Amniotic epithelial cell (primary cell): ENCODE measurements at places on chromosomes 5 and 9.

DNA sequence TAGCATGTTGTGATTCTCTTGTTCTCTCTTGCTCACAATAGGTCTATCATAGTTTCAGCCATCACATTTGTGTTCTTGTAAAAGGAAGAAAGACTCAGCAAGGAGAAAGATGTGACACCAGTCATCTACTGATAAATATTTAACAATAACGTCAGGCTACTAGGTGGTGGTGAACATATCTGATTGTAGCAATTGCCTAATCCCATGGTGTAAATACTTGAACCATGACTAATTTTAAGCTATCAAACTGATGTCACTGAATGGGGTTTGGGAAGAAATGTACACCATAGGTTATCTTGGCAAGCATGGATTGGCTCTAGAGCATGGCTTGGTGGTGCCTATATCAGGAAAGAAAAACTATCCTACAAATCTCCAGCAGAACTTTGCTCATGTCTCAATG is 16.6 kb downstream of the DMRTA1 start:
- DNase-seq, result peak; percentile 11

- DNase-seq, result peak; percentile 33
Measured at GRCh38 chr5:78500028-78500427, 139.6 kb downstream of the SCAMP1 start.

DNA sequence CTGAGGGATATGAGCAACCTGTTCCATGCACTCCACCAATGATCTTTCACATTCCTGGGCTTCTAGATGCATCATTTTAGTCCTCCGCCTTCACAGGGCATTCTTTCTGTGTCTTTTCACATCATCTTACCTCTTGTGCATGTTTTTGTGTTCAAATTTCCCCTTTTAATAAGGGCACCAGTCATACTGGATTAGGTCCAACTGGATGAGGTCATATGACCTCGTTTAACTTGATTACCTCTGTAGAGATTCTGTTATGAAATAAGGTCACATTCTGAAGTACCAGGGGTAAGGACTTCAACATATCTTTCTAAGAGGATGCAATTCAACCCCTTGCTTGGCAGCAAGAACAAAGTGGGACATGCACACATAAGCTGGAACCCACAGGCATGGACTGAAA is 335.3 kb upstream of the TLE4 start:
- peak; percentile 44 for DNase-seq

DNA sequence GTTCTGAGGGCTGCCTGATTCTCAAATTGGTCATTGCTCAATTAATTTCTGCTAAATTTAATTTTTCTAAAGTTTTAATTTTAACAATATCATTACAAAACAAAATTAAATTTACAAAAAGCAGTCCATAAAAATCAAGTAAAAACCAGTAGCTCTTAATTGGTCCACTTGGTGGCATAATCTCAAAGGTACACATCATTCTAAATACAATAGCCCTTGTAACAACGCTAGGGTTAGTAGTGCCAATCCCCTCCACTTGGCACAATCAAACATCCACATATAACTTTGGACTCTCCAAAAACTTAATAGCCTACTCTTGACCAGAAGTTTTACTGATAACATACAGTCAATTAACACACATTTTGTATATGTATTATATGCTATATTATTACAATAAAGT is 1.9 kb upstream of the NDUFB6 start:
- DNase-seq, result no peak

- DNase-seq, result no peak
Measured at GRCh38 chr9:136757328-136757727, 715 bp downstream of the LCN8 start.

GRCh38 chr9:2709645-2710101 is 7.6 kb upstream of the KCNV2 start:
- DNase-seq, result no peak

GRCh38 chr5:168317096-168317520 is 25.7 kb downstream of the WWC1 start:
- DNase-seq, result no peak

- DNase-seq, result no peak
Measured at GRCh38 chr5:135238622-135239452, 160.2 kb downstream of the MACROH2A1 start.

- DNase-seq, result no peak
Measured at GRCh38 chr5:180373454-180373853, 20.3 kb upstream of the GFPT2 start.

- DNase-seq, result no peak
Measured at GRCh38 chr9:109164042-109164441, 3.0 kb downstream of the FRRS1L start.

DNA sequence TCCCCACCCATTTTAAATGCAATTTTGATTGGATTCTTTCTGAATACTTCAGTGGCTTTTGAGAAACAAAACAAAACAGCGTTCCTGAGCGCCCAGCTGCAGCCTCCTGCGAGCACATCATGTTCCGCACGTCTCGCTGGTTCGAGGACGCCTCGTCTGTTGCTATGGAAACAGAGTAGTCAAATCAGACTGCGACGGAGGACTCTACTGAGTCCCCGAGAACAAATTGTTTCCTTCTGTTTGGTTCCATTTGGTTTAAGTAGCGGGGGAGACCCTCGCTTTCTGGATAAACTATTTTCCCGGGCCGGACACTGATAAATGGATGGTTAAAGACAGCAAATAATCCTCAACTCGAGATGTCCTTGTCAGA is 69.0 kb downstream of the SLC28A3 start:
- peak; percentile 73 for DNase-seq

DNA sequence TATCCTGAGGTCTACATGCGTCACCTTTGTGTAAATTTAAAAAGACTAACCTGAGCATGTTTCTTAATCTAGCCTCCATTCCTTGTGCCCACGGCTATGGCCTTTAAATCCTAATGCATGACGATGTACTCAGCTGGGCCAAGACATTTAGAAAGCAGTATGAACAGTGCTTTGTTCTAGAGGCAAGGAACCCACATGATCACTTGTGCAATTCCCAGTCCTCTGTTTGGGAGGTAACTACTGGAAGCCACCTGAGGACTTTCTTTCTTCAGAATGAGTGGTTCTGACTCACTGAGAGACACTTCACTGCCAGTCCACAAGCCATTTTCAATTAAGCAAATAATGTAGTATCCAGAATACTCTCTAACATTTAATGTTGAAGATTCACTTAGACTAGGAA is 181.3 kb downstream of the RAB3C start:
- DNase-seq, result no peak

DNA sequence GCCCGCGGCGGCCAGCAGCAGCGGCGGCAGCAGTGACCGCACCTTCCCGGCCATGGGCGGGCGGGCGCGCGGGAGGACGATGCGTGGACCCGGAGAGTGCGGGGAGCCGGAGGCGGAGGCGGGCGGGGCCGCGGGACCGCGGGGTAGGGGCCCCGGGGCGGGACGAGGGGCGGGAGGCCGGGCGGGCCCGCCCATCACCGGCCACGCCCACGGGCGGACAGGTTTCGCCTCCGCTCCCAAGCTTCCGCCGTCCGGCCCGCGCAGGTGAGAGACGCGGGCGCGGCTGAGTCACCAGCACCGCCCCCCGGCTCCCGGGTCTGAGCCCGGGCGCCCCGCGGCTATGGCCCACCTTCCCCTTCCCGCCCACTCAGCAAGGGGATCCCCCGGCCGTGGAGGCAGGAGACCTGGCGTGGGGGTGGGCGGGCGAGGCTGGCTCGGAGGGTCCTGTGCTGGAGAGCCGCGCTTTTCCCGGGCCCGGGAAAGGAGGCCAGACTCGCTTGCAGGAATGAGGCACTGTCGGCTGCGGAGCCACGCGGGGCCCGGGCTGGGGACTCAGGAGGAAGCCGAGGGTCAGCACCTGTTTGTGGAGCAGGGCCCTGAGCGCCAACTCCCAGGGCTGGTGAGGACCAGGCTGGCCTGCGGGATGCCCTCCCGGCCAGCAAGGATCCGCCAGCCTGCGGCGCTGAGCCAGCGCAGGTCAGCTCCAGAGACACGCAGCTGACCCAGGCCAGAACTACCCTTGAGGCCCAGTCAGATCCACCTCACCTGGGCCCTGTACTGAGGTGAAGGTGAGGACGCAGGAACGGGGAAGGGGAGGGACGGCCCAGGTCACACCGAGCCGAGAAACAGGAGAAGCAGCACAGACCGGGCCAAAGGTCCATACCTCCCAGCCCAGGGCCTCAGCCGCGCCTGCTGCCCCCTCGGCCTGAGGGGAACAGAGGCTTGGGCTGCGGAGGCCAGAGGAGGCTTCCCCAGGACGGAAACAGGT is at the start of gene ENTPD2:
Gene ENTPD2, minus strand, starts transcription at position 118 of the 988 bp plus-strand sequence. Its CDS starts 64 bp downstream, at position 54.
- DNase-seq, result no peak
